Stimulated activated CD8-positive, alpha-beta memory T cell treated with anti-CD3 and anti-CD28 coated beads, Interleukin-2, amount 100 ng/mL, for 1 hour (primary cell): ENCODE measurements at places on chromosomes 1 and 21.

DNA sequence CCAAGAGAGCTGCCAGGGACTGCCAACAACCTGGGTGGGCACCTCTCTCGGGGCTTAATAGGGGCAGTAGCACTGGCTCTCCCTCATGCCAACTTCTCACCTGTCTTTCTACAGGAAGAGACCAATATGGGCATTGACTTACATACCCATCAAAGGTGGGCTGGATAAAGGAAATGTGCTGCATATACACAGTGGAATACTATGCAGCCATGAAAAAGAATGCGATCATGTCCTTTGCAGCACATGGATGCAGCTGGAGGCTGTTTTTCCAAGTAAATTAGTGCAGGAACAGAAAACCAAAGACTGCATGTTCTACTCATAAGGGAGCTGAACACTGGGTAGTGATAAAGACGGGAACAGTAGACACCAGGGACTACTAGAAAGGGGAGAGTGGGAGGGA lies 172.5 kb downstream of the URB2 start:
- no peak for DNase-seq

DNA sequence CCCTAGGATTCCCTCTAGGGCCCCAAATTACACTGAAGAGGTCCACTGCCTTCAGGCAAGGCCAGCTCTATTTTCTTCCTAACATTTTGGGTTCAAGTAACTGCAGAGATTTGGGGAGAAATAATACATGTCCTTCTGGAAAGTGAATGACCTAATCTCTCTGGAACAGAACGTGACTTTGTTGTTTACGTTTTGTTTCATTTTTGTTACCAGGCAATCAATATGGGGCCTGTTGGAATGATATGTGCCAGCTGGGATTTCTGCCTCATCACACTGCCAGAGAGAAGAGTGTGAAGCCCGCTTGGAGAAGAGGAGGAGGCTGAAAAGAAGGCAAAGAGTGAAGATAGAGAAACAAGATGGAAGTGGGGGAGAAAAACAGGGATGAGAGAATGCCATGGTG lies 116.7 kb downstream of the FASLG start:
- DNase-seq = no peak

- no peak for DNase-seq
Observed at GRCh38 chr1:179337288-179337687, 28.5 kb upstream of the AXDND1 start.

DNA sequence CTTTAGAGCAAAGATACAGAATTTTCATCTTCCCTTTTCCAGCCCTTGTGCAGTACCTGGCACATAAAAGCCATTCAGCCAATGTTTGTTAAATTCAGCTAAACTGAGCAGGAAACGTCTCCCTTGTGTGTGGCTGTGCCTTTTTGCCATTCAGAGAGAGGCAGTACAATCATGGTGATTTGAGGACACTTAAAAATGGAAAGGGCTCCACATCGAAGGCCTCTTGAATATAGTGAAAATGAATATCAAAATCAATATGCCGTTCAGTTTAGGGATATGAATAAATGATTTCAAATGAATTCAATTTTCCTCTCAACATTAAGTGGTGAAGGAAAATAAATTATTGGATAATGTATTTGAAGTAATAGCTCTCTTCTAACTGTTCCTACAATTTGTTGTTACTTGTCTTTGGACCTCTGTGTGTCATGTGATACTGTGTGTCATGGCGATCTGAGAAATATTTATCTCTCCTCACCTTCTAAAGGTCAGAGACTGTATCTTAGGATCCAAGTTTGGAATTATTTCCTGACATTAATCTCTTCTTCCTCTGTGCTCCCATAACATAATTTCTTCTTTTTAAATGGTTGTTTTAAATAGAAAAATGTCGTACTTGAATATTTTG lies 355.6 kb upstream of the ST6GALNAC5 start:
- DNase-seq = no peak

DNA sequence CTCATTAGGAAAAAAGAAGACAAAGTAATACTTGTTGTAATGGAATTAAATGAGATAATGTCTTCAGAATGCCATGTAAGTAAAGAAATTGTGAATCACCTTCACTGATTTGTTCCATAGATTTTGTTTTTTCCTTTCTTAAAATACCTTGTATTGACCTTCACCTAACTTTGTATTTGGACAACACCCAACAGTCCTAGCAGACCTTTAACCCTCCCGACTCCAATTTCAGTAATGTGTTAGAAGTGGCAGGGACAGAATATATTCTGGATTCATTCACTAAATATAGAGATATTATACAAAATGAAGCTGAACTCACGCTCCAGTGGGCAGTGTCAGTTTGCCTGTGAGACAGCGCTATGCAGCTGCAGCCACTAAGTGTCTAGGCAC lies 57.9 kb downstream of the UCK2 start:
- DNase-seq = no peak

GRCh38 chr21:40176724-40177123 lies 309.5 kb downstream of the PCP4 start:
- no peak for DNase-seq

- DNase-seq = no peak
Observed at GRCh38 chr1:178092878-178093493, 918 bp upstream of the RASAL2 start.

- no peak for DNase-seq
Observed at GRCh38 chr1:161235957-161236775, 1.8 kb downstream of the NR1I3 start.

DNA sequence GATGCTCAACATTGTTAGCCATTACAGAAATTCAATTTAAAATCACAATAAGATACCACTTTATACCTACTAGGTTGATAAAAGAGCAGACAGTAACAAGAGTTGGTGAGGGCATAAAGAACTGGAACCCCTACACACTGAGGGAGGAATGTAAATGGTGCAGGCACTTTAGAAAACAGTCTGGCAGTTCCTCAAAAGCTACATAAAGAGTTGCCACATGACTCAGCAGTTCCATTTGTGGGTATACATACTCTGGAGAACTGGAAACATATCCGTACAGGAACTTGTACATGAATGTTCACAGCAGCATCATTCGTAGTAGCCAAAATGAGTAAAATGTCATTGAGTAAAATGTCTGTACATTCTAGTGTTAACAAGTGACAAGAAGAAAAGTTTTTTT lies 17.0 kb downstream of the NSL1 start:
- DNase-seq = no peak

DNA sequence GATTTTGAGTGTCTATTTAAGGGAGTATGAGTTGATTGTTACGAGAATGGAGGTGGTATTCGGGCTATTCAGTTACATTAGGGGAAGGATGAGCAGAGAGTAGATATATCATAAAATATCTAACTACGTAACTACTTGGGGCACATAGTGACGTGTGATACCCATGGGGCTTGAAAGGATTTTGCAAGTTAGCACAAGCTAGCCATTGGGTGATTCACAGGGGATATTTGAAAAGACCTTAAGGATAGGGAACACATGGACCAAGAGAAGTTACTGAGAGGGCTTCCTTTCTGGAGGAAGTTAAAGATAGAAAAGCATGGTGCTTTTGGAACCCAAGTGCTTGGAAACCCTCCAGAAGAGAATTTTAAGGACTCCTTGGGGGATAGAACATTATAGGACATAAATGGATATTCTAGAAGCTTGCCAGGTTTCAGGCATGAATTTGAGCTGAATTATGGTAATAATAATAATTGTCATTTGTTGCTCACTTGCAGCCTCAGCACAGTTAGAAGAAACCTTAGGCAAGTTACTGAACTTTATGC lies 5.4 kb downstream of the DISP1 start:
- no peak for DNase-seq

DNA sequence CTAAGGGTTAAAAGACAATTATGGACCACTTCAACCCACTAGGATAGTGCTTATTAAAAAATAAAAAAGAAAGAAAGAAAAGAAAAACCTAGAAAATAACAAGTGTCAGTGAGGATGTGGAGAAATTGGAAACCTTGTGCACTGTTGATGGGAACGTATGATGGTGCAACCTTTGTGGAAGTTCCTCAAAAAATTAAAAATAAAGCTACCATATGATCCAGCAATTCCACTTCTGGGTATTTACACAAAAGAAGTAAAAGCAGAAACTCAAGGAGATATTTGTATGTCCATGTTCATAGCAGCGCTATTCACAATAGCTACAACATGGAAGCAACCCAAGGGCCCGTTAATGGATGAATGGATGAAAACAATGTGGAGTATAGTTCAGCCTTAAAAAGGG lies 115.2 kb upstream of the ATP1A1 start:
- no peak for DNase-seq

- peak; percentile 44 for DNase-seq
Observed at GRCh38 chr1:100038660-100039287, 69.0 kb downstream of the SLC35A3 start.

- no peak for DNase-seq
Observed at GRCh38 chr1:153428791-153429190, 12.5 kb downstream of the S100A7A start.

GRCh38 chr1:44048532-44049215 lies 17.4 kb upstream of the SLC6A9 start:
- no peak for DNase-seq

GRCh38 chr1:204461331-204462228 lies 33.0 kb downstream of the PIK3C2B start:
- DNase-seq = no peak

GRCh38 chr1:42793824-42794223 lies 9.0 kb downstream of the TMEM269 start:
- DNase-seq = no peak

GRCh38 chr1:111197598-111198284 lies 2.7 kb downstream of the DENND2D start:
- DNase-seq = no peak

DNA sequence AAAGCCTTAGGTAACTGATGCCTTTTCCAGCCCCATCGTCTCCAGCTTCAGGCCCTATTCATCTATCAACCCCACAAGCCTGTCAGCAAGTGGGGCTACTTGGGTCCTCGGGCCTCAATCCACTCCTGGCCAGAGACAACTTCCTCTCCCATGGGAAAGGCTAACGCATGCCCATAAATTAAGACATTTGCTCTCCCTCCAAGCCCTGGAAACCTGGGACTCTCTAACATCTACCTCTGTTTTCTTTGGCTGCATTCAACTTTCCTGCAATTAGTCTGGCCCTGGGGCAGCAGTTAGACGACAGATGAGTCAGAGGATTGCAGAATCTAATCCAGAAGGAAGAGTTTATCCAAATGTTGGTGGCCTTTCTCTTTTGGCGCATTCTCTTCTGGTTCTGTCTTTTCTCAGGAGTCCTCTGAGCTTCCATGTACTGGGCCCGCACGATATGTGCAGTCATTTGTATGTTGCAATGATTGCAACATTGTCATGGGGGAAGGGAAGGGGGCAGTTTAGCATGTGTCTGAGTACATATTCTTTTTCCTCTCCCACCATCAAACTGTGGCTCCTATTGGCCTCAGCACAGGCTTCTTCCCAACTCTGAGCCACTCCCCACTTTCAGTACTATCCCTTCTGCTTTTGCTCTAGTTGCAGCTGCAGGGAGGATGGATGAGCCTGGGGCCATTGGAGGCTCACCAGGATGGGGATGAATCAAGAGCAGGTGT lies 54.4 kb downstream of the NAV1 start:
- DNase-seq = no peak

- no peak for DNase-seq
Observed at GRCh38 chr1:228717081-228717480, 18.2 kb upstream of the RHOU start.

DNA sequence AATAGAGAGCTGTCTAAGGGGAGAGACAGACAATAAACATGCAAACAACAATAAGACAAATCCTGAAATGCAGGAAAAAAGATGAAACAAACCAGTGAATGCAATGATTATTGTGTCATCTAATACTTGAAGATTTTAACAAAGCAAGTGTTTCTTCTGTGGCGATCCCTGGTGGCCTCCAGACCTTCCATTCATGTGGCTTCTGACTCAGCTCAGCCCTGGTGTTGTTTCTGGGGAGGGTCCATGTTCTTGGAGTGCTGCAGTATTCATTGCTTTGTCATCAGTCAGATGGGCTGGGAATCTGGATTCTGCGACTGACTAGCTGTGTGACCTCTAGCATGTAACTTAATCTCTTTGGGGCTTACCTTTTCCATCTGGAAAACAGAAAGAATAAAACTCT lies 1.5 kb upstream of the C2CD4D start:
- no peak for DNase-seq

DNA sequence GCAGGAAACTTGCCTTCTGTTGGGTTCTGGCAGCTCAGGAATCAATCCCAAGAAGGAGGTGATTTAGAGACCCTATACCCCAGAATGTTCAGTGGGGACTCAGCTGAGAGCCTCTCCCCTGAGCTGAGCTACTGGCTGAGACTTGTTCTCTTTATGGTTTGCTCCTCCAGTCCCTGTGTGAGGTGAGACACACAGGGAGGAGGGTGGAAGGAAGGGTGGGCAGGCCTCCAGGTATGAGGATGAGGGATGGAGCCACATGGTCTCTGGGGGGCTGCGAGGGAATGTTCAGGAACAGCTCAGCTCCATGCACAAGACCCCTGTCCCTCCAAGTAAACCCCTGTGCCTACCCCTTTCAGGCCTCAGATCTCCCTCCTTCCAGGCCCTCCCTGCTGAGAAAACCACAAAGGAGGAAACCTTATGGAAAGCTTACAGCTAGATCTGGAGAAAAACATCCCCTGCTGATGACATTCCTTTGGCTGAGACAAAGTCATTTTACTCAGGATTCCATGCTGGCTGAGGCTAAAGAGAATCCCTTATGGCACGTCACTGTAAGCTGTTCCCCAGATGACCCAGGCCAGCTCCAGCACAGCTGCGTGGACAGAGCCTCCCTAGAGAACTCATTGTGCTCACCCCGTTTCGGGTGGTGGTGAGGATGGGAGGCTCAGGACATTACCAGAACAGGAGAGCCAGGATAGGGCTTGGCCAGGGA lies 91.5 kb upstream of the IPO9 start:
- DNase-seq = no peak

DNA sequence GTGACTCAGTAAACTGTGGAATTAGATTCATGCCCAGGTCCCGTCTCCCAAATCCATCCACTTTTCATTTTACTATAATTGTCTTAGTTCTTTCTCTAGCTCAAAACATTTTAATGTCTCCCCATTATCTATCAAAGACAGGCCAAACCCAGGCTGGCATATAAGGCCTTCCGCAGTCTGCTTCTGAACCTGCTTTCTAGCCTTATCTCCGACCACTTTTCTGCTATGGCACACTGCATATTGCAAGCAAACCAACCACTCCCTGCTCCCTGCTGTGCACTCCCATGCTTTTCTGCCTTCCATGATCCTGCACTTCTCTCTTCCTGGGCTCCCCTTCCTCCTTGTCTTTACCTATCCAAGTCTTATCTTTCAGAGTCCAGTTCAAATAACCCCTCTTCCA lies 17.3 kb upstream of the PIGM start:
- no peak for DNase-seq

- no peak for DNase-seq
Observed at GRCh38 chr1:243443557-243443956, 187.7 kb downstream of the SDCCAG8 start.

- no peak for DNase-seq
Observed at GRCh38 chr21:32134441-32135130, 144.3 kb downstream of the MIS18A start.

GRCh38 chr1:8790987-8791386 lies 26.5 kb downstream of the RERE start:
- no peak for DNase-seq

- no peak for DNase-seq
Observed at GRCh38 chr1:201140235-201140940, 13.4 kb upstream of the ASCL5 start.

- DNase-seq = no peak
Observed at GRCh38 chr1:20728371-20729154, 3.9 kb downstream of the SH2D5 start.

- DNase-seq = no peak
Observed at GRCh38 chr21:16587681-16588375, 858.0 kb downstream of the USP25 start.

GRCh38 chr1:57470036-57470435 lies 46.2 kb upstream of the DAB1 start:
- no peak for DNase-seq
